Endothelial cell (in vitro differentiated cells): ENCODE measurements at places on chromosomes 4 and X.

GRCh38 chr4:121472937-121473721, 92.3 kb upstream of the QRFPR start:
- no peak for DNase-seq

DNA sequence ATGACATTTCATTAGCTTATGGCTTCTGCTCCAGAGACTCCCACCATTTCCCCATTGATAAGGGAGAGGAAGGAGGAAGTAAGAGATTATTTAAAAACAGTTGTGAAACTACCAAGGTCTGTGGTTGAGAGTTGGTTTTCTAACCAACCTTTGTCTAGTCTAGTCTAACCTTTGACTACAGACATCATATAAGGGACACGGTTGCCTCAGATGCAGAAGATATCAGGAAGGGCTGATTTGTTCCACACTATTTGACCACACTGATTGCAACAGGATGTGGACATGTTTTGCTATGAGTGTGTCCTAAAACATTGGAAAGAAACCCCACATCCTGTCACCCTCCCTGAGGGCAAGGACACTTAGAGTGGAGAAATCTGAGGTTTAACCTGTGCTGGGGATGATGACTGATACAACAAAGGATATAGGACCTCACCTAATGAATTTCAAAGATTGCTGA, 53.0 kb downstream of the COQ2 start:
- no peak for DNase-seq

- no peak for DNase-seq
Measured at GRCh38 chrX:120499301-120500072, 30.4 kb upstream of the LAMP2 start.

DNA sequence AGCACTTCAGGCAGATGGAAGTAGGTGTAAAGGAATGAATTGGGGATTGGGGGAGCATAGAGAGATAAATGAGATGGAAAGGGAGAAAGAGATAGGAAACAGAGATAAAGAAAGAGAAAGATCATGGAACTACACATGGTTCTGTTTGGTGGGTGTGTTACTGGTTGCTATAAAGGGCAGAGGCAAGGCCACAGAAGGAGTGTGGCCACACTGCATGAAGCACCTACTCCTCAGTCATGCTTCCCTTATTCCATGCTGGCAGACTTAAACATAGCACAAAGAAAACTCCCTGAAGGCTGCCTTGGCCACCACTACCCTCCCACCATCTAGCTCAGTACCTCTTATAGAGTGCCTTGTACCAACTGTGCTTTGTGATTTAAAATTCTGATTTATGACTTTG, 56.9 kb downstream of the OPHN1 start:
- DNase-seq, result no peak

- DNase-seq, result no peak
Measured at GRCh38 chr4:152983774-152984411, 47.8 kb downstream of the FHDC1 start.
